Mesendoderm (in vitro differentiated cells): ENCODE measurements at places on chromosomes 6 and 20.

DNA sequence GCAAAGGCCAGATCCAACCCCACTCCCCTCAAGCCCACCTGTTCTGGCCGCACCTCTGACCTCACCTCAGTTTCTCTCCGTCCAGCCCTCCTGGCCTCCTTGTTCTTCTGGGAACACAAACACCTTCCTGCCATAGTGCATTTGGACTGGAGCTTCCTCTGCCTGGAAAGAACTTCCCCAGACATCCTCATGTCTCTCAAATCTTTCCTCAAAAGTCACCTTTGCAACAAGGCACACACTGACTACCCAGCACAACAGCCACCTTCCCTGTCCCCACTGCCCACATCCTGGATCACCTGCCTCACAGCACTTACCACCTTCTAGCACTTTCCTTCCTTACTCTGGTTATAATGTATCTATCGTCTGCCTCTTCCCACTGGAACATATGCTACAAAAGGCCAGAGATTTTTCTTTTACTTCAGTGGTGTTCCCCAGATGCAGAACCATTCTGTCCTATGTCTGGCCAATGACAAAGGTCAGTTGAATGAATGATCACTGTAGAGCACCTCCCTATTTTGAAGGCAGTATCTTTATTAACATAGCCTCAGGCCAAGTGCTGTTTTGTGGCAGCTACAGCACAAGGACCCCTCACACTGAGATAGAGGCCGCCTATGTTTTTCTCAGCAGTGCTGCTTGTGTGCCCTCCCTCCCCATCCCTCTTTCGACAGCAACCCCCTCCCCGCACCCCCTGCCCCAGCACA lies 4.1 kb downstream of the HLA-B start:
- no peak for DNase-seq

GRCh38 chr6:159414711-159415110 lies 245.5 kb downstream of the FNDC1 start:
- no peak for DNase-seq

- peak; percentile 88 for DNase-seq
These were observed 9.0 kb downstream of the ATF6B start for GRCh38 chr6:32118782-32119628.

- DNase-seq = no peak
These were observed 833.0 kb downstream of the EPHA7 start for GRCh38 chr6:92586236-92586977.

GRCh38 chr6:74447013-74447412 lies 751.0 kb downstream of the CD109 start:
- DNase-seq = no peak

DNA sequence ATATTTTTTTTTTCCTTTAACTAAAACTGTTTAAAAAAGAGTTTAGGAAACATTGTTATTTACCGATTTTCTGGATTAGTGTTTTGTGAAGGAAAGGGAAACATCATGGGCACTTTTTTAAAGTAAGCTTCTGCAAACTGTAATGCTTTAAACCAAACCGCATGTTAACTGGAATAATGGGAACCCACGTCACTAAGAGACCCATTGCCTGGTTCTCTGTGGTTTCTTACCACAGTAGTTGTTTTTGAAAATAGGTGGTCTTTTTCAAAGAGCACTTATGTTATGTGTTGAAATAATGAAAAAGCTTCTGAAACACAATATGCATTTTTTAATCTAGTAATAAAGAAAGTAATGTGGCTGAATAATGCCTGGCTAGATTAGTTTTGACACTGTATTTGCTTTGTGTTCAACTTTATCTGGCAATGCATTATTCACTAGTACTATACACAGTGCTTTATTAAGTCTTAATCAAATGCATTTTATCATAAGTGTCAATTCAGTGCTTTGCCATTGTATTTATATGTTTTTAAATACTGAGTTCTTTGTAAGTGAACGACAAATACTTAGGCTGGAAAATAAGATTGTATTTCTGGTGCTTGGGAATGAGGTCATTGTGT lies 754.1 kb upstream of the FLRT3 start:
- DNase-seq = no peak

DNA sequence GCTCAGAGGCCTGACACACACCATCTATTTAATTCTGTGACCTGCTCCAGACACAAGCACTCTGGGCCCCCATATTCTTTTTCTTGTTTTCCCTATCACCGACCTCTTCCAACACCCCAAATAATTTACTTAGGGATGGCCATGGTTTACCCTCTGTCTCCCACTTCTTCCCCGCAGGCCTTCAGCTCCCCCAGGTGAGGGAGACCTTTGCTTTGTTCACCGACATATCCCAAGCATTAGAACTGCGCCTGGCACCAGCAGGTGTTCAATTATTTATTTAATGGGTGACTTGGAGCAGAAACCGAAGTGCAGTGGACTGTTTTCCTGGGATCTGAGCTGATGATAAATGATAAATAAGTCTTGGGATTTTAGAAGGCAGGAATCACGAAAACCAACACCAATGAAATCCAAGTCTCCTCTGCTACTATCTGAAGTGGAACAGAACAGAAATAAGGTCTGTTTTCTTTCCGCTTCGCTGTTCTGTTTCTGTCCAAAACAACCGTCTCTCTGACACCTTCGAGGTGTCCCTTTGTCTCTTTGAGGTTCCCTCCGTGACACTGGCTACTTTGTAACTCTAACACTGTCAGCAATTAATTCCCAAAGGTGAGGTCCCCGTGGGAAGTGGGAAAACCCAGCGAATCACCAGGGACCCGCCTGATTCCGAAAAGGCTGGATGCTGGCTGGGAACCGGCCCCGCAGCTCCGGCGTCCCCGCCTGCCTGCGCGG lies 1.1 kb upstream of the RIN2 start:
- DNase-seq = no peak

- DNase-seq = no peak
These were observed 30.7 kb downstream of the CYP21A2 start for GRCh38 chr6:32068867-32069266.

DNA sequence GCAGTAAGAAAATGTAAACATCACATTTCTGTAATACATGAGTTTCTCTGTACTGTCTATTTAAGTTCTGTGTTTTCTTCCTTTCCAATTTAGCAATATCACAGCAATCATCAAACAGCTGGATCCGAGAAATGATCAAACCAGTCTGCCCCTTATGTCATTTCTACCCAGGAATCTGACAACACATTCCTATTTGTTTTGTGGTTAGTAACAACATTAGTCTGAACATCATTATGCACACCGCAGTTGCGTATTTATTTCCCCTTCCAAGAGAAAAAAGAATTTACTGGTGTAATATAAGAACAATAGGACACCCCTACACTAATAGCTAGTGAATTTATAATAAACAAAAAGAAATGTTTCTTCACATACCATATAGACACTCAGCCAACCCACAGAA lies 179.5 kb downstream of the BTBD9 start:
- DNase-seq = peak; percentile 11

DNA sequence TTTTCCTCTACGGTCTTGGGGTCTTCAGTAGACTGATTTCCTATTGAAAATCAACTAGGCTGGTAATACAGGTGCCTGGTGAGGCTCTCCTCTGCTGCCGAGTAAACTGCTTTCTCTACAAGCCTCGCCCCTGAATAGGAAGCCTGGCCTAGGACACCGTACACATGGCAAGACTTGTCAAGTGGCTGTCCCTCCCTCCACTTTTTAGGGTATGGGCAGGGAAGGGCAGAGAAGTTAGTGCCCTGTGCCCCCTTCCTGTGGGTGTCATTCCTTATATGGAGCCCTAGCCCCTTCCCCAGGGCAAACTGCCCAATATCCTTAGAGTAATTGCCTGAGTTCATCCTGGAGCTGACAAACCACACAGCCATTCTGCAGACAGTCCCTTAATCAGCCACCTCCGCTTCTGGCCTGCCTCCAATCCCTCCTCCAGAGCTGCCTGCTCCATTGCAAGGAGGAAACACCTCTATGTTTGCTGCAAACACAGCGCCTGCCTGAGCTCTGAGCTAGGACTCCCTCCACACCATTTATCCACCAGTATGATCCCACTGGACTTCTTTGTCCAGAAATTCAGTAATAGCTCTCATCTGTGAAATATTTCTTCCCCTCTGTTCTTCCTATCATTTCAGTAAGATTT lies 93.1 kb downstream of the CHD6 start:
- DNase-seq = no peak

DNA sequence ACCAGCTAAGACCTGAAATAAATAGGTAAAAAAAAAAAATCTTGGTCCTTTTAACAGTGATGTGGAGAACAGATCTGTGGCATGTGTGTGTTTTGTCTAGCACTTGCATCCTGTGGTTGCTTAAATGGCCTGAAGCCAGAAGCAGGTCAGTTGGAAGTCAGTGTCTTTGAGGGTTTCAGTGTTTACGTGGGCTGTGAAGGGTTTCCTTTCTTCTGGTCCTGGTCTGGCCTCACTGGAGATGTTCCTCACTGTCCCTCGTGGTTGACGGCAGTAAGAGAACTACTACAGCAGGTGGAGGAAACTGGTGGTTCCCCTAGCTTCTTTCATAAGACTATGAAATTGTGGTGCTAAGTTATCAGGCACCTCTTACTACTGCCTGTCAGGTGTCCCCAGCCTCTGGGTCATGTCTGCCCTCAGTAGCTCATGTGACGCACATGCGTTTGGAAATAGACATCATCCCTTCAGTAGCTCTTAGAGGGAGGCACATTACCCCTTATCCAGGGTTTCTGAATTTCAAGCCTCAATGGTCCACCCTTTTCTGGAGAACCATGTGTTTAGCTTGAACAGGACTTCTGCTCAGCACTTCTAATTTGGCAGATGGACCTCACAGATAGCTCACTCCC lies 59.4 kb upstream of the SCP2D1 start:
- DNase-seq = no peak

DNA sequence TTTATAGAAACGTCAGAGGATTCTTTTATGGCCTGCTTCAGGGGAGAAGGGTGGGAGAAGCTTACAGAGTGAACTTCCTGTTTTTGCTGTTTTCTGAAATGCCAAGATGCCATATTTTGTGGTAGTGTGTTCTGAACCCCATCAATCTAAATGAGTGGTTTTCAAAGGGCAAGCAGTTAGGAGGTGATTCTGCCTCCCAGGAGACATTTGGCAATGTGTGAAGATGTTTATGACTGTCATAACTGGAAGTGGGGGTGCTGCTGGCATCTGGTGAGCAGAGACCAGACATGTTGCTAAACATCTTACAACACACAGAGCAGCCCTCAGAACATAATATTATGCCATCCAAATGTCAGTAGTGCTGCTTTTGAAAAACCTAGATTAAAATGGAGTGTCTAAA lies 6.0 kb upstream of the PRL start:
- DNase-seq = no peak

- peak; percentile 31 for DNase-seq
These were observed 42.8 kb downstream of the SNHG17 start for GRCh38 chr20:38392356-38392755.

GRCh38 chr6:131460614-131461000 lies 112.4 kb upstream of the ARG1 start:
- no peak for DNase-seq

- DNase-seq = peak; percentile 87
These were observed 19.4 kb upstream of the TUBB2A start for GRCh38 chr6:3176562-3177355.

GRCh38 chr20:51204794-51205193 lies 181.9 kb upstream of the KCNG1 start:
- DNase-seq = no peak

GRCh38 chr6:145608850-145609249 lies 126.5 kb downstream of the EPM2A start:
- no peak for DNase-seq

GRCh38 chr20:52332649-52333250 lies 141.2 kb upstream of the ZFP64 start:
- DNase-seq = no peak

DNA sequence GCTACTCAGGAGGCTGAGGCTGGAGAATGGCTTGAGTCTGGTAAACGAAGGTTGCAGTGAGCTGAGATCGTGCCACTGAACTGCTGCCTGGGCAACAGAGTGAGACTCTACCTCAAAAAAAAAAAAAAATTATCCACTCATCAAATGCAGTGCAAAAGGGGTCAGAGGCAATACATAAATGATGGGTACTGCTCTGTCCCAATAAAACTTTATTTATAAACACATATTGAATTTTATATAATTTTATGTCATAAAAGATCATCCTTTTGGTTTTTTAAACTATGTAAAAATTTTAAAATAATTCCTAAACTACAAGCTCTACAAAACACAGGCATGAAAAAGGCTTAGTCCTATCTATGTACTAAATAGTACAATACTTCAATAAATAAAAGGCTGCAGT lies 10.3 kb downstream of the KHDC1 start:
- DNase-seq = no peak

- DNase-seq = no peak
These were observed 2.9 kb downstream of the SIRPB1 start for GRCh38 chr20:1616858-1617434.

- no peak for DNase-seq
These were observed 132.6 kb upstream of the CST7 start for GRCh38 chr20:24816431-24816830.

GRCh38 chr6:41559655-41560427 lies 13.7 kb downstream of the FOXP4 start:
- no peak for DNase-seq

GRCh38 chr6:83117802-83118201 lies 50.3 kb downstream of the DOP1A start:
- DNase-seq = no peak
